ENCODE measurements at places on chromosomes 5 and 9. TPM values are rescaled to one million over a fixed set of nuclear protein-coding genes. Genes with fewer than 3 reads are reported as not detected.

DNA sequence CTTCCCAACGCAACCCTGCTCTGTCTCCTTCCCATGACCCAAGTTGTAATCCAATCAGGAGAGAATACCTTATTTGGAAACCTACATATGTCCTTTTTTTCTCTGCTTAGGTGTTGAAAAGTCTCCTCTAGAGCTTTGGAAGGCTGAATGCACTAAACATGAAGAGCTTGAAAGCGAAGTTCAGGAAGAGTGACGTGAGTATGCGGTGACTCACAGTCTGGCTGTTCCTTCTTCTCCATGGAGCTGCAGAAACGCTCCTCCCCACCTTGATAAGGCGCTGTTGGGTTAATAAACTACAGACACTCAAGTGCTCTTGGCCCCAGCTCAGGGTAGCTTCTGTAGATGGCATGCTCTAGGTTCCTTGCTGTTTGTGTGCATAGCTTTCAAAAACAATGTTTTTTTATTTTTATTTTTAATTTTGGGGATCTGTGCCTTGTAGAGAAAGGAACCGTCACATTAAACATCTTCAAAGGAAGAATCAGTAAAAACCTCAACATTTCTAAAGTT is 30.7 kb downstream of the RAI14 start:
- DNase-seq = peak; percentile 97

DNA sequence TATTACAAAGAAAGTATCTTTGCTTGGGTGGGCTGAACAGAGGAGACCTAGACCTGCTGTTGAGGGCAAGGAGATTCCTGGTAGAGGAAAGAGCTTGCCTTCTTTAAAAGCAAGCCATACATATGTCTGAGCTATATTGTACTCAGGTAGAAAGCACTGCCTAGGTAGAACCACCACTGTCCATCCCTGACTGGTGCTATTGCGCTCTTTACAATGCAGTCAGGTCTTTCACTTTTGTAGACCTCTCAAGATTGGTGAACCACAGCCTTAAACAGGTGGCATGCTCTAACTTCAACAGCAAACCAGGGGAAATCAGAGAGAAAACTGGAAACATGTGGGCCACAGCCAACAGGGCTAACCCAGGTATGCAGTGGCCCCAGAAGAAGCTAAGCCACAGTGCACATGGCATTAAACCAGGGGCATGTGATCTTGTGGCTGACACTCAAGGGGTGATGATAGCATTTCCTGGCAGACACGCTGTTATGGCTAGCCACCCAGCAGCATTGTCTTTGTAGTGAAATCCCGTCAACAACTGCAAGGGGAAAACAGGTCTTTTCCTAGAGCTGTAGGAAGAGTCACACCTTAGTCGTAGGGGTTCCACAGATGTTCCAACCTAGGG is 253.9 kb upstream of the PCSK5 start:
- no peak for DNase-seq

GRCh38 chr9:137224830-137225694 is at the start of gene CYSRT1:
Gene CYSRT1 (plus strand): TSS chr9:137225174. CDS start chr9:137225622, 448 bp downstream.
- DNase-seq = no peak

DNA sequence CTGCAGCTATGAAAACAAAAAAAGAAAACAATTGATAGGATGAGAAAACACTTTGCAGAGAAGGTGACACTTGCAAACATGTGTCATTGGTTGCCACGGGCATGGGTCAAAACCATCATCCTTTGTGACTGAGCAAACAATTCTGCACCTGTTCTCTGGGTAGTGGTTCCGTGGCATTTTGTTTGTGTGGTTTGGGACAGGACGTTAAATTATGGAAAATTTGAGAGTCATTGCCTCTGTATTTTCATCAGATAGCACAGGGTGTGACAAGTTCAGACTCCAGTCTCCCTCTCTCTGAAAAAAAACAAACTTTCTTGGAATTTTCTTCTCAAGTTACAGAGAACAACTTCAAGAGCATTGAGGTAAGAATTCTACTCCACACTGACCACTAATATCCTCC is 113.4 kb upstream of the HMHB1 start:
- DNase-seq = no peak

DNA sequence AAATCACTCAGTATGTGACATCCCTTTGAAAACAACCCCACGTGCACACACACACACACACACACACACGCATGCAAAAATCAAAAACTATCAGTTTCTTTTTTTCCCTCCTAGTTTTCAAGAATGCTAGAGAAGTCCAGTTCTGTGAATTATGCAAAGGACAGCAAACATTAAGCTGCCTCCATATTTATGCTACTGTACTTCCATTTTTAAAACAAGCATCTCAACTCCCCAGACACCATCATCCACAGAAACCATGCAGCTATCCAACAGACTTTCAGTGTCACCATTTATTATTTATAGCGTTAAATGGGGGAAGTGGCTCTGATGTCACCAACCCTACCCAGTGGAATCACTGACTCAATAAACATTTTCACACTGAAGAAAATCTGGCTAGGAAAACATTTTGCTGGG is 1.6 kb downstream of the FBXW11 start:
- DNase-seq = peak; percentile 50

GRCh38 chr9:36867672-36868471 is 166.2 kb downstream of the PAX5 start:
- DNase-seq = no peak

GRCh38 chr5:140136624-140137023 is 10.9 kb downstream of the IGIP start:
- no peak for DNase-seq

DNA sequence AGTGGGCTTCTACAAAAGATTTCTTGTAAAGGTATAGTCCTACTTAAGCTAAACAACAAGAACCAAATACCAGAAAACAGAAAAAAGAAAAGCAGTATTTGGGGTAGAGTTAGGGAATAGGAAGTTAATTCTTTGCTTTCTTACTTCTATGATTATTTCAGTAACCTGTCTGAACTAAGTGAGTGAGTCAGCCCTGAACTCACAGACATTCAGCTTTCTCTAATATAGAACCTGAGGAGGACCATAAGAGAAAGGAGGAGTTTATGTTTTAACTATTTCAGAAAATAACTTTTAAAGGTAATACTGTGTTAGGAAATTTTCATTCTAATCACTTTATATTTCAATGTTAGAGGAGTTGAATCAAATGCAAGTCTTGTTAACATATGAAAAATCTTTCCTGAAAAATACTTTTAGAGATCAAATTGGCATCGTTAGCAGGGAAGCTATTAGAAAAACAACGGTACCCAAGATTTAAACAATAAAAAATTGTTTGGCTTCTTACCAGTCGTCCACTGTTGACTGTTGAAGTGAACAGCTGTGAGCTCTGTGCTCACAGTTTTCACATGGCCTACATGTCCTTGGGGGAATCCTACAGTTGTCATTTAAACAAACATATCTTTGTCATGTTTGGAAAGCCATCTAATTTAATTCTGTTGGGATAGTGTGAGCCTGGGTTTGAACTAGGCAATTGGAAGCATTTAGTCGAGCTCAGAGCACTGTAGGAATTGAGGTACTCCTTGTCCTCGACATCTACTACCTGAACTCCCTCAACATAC is 19.9 kb upstream of the ZFAND5 start:
- no peak for DNase-seq

DNA sequence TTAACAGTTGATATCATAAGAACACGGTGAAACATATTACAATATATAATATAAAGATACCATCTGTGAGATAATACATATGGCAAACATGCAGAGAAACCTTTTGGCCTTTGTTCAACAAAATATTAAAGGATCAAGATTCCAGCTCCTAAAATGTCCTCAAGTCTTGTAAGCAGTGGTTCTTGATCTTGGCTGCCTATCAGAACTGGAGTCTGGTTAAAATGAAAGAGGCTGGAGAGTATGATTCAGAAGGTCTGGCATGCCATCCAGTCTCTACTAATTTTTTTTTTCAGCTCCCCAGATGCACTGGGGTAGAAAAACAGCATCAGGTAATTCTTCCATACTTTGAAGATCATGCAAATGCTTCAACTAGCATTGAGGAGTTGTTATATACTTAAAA is 83.2 kb downstream of the TNC start:
- no peak for DNase-seq

GRCh38 chr5:143582869-143583268 is 179.4 kb upstream of the NR3C1 start:
- no peak for DNase-seq

DNA sequence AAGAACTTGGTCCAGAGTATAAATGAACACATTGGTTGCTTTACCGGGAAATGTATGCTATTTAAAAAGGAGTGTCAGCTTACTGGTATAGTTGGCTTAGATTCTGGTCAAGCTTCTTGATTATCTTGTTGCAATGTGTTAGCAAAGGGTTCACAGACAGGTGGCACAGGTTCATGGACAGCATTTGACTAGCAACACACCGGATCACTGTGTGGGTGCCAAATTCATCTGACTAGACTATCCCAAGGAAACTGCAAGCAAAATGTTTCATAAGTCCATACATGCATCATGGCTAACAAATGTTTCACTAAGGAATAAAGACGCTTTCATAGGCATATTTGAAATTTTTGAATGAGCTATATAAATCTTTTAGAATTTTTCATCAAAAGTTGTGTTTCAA is 274.1 kb downstream of the PLK2 start:
- no peak for DNase-seq

DNA sequence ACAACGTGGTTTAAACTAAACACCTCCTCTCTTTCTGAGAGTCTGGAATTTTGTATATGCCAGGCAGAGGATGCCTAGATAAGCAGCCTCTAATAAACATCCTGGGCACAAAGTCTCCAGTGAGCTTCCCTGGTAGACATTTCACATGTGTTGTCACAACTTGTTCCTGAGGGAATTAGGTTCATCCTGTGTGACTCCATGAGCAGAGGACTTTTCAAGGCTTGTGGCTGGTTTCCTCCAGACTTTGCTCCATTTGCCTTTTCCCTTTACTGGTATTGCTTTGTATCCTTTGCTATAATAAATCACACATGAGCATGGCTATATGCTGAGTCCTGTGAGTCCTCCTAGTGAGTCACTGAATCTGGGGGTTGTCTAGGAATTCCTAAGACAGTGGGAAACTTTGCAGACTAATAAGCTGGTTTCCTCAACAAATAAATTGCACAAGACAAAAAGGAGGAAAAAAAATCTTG is 77.4 kb downstream of the NR2F1-AS1 start:
- peak; percentile 79 for DNase-seq

Gene ADAMTSL2
- not detected for polyA plus RNA-seq

Gene LCN2
- not detected for polyA plus RNA-seq

Gene GRPEL2
- 5.8 TPM for polyA plus RNA-seq

Gene PCDHA3
- polyA plus RNA-seq = 0.07 TPM

Gene CBY3
- not detected for polyA plus RNA-seq

Gene SOHLH1
- polyA plus RNA-seq = not detected

Gene PCA3
- 0.86 TPM for polyA plus RNA-seq

Gene ENTPD2
- polyA plus RNA-seq = 0.03 TPM

Gene SLC45A2
- not detected for polyA plus RNA-seq

Gene FST
- 20.8 TPM for polyA plus RNA-seq

Gene VCAN
- 0.56 TPM for polyA plus RNA-seq
